Prostate gland (tissue), 2 donors: ENCODE measurements at places on chromosomes 6 and 20. TPM values are rescaled to one million over a fixed set of nuclear protein-coding genes. Genes with fewer than 3 reads are reported as not detected.

The OXT gene
- total RNA-seq, result 9.8 TPM

The MRS2 gene
- 27.1 TPM for total RNA-seq

The SERINC3 gene
- total RNA-seq, result 141 TPM

The TCF21 gene
- total RNA-seq, result 4.9 TPM

The CYP39A1 gene
- 17.6 TPM for total RNA-seq

The HLA-DRA gene
- total RNA-seq, result 116 TPM

- no peak for DNase-seq
- no peaks in the 10 kb centered on the region for H3K27me3 ChIP-seq
- no peak overlapping the region for H3K4me3 ChIP-seq
- H3K4me1 ChIP-seq, result peaks cover 4% of the 10 kb centered on the region
Observed at GRCh38 chr20:44614525-44614924, 32.1 kb downstream of the PKIG start.

GRCh38 chr20:24742436-24742835, 206.6 kb upstream of the CST7 start:
- H3K27me3 ChIP-seq, result no peaks in the 10 kb centered on the region
- no peaks in the 10 kb centered on the region for H3K36me3 ChIP-seq
- H3K4me3 ChIP-seq, result no peak overlapping the region
- H3K4me1 ChIP-seq, result no peaks in the 10 kb centered on the region
- DNase-seq, result no peak
- no peak overlapping the region for H3K27ac ChIP-seq

- no peaks in the 10 kb centered on the region for H3K27me3 ChIP-seq
- H3K4me3 ChIP-seq, result no peak overlapping the region
- no peaks in the 10 kb centered on the region for H3K36me3 ChIP-seq
- DNase-seq, result no peak
Observed at GRCh38 chr20:25644814-25645213, 21.0 kb upstream of the NANP start.

- no peak overlapping the region for H3K27ac ChIP-seq
- H3K36me3 ChIP-seq, result no peaks in the 10 kb centered on the region
- no peaks in the 10 kb centered on the region for H3K4me1 ChIP-seq
- H3K27me3 ChIP-seq, result no peaks in the 10 kb centered on the region
- no peak overlapping the region for H3K4me3 ChIP-seq
- DNase-seq, result no peak
Observed at GRCh38 chr6:100271625-100272024, 193.1 kb downstream of the SIM1 start.

DNA sequence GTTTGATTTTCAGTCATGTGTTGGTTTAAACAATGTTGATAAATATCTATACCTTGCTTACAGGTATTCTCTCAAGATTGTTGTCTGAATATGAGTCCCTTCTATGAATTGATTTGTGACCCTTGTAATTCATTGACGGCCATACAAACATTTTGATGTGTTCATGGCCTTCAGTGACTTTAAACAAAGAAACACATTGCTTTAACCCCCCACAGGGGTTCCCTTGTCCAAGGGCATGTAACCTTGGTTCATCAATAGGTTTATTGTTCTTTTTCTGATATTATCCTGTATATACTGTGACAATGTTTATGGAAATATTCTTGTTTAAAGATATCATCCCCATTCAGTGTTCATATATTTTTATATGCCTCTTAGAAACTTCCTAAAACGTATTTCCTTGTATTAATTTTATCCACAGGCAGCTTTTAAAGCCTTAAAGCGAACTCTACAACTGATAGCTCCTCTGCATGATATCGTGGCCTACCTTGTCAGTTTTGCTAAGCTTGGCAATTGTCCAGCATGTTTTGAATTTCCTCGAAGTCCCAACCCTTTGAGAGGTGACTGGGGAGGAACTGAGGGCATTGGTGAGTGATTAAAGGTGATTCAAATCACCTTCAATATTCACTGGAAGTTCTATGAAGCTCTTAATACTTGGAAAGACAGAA, 87.0 kb downstream of the CD164 start:
- no peak overlapping the region for H3K27ac ChIP-seq
- no peaks in the 10 kb centered on the region for H3K27me3 ChIP-seq
- H3K36me3 ChIP-seq, result no peaks in the 10 kb centered on the region
- no peaks in the 10 kb centered on the region for H3K4me1 ChIP-seq
- H3K4me3 ChIP-seq, result no peak overlapping the region

- no peak overlapping the region for H3K4me3 ChIP-seq
- no peak overlapping the region for H3K27ac ChIP-seq
- H3K27me3 ChIP-seq, result no peaks in the 10 kb centered on the region
- H3K4me1 ChIP-seq, result peaks cover 4% of the 10 kb centered on the region
- DNase-seq, result no peak
Observed at GRCh38 chr20:48787861-48788375, 39.9 kb downstream of the PREX1 start.

GRCh38 chr6:151882206-151882605, 74.7 kb downstream of the ESR1 start:
- H3K4me3 ChIP-seq, result no peak overlapping the region
- no peak overlapping the region for H3K27ac ChIP-seq
- peaks cover 5% of the 10 kb centered on the region for H3K4me1 ChIP-seq
- DNase-seq, result no peak
- no peaks in the 10 kb centered on the region for H3K27me3 ChIP-seq
- H3K36me3 ChIP-seq, result no peaks in the 10 kb centered on the region

GRCh38 chr6:97594844-97595243, 311.8 kb upstream of the MMS22L start:
- no peak overlapping the region for H3K27ac ChIP-seq
- no peaks in the 10 kb centered on the region for H3K36me3 ChIP-seq
- no peaks in the 10 kb centered on the region for H3K4me1 ChIP-seq

GRCh38 chr6:41515995-41516394, 30.2 kb upstream of the FOXP4 start:
- H3K27me3 ChIP-seq, result no peaks in the 10 kb centered on the region
- H3K4me3 ChIP-seq, result no peak overlapping the region
- H3K36me3 ChIP-seq, result no peaks in the 10 kb centered on the region
